ENCODE measurements at places on chromosomes 4 and X.

DNA sequence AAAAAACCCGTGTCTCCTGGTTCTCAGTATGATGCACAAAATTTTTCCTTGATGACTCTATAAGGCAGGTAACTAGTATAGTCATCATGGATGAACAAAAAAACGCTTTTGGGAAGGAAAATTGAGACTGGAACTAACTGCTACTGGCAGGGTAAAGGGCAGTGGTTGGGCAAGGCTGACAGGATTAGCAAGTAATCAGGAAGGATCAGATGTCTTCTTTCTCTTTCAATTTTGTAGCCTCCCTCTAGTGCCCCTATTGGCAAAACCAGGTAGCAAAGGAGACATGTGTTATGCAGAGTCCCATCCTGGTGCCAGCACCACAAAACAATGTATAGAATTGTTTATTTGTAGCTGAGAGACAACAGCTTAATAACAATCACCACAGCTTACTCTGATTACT, 12.8 kb upstream of the SLITRK4 start:
- H3K27ac ChIP-seq: no peak overlapping the region
- no peaks in the 10 kb centered on the region for H3K36me3 ChIP-seq
- no peak for DNase-seq
- H3K27me3 ChIP-seq: no peaks in the 10 kb centered on the region
- no peak overlapping the region for H3K4me3 ChIP-seq

- no peak overlapping the region for H3K4me3 ChIP-seq
- H3K4me1 ChIP-seq: no peaks in the 10 kb centered on the region
- H3K36me3 ChIP-seq: no peaks in the 10 kb centered on the region
- H3K27ac ChIP-seq: no peak overlapping the region
- no peak for DNase-seq
Observed at GRCh38 chr4:10173754-10174749, 57.5 kb upstream of the WDR1 start.

GRCh38 chrX:153596981-153597750, 1.8 kb downstream of the CCNQ start:
- DNase-seq: no peak
- peak overlapping the region; percentile 90 for H3K4me3 ChIP-seq
- H3K27ac ChIP-seq: no peak overlapping the region
- H3K36me3 ChIP-seq: no peaks in the 10 kb centered on the region

- H3K4me1 ChIP-seq: no peaks in the 10 kb centered on the region
- no peak for DNase-seq
- H3K27ac ChIP-seq: no peak overlapping the region
- H3K36me3 ChIP-seq: no peaks in the 10 kb centered on the region
- no peak overlapping the region for H3K4me3 ChIP-seq
- no peaks in the 10 kb centered on the region for H3K27me3 ChIP-seq
Observed at GRCh38 chr4:102139132-102139573, 206.1 kb downstream of the SLC39A8 start.

DNA sequence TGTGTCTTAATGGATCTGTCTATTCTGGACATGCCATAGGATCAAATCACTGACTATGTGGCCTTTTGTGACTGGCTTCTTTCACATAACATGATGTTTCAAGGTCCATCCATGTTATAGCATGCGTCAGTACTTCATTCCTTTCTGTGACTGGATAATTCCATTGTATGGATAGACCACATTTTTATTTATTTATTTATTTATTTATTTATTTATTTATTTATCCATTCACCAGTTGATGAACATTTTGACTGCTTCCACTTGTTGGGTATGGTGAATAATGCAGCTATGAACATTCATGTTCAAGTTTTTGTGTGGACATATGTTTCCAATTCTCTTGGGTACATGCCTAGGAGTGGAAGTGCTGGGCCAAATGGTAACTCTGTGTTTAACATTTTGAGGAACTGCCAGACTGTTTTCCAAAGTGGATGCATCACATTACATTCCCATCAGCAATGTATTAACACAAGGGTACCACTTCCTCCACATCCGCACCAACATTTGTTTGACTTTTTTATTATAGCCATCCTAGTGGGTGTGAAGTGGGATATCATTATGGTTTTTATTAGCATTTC, 14.0 kb downstream of the RTL5 start:
- no peaks in the 10 kb centered on the region for H3K36me3 ChIP-seq
- H3K4me1 ChIP-seq: peaks cover 2% of the 10 kb centered on the region
- no peak overlapping the region for H3K4me3 ChIP-seq
- DNase-seq: no peak
- H3K27me3 ChIP-seq: no peaks in the 10 kb centered on the region

DNA sequence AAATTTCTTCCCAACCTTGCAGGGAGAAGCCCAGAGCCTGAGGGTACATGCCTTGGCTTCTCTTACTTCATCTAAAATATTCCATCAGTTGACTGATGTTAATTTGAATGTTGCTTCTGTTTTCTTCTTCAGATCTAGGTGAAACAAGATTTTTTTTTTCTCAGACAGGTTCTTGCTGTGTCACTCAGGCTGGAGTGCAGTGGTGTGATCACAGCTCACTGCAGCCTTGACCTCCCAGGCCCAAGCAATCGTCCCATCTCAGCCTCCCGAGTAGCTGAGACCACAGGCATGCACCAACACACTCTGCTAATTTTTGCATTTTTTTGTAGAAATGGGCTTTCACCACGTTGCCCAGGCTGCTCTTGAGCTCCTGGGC, 62.1 kb upstream of the KLF3 start:
- H3K27me3 ChIP-seq: no peaks in the 10 kb centered on the region
- H3K4me3 ChIP-seq: no peak overlapping the region
- H3K36me3 ChIP-seq: peaks cover 4% of the 10 kb centered on the region
- DNase-seq: no peak
- peaks cover 2% of the 10 kb centered on the region for H3K4me1 ChIP-seq

- no peaks in the 10 kb centered on the region for H3K27me3 ChIP-seq
- DNase-seq: no peak
- H3K4me1 ChIP-seq: no peaks in the 10 kb centered on the region
- no peak overlapping the region for H3K4me3 ChIP-seq
- H3K36me3 ChIP-seq: no peaks in the 10 kb centered on the region
- H3K27ac ChIP-seq: no peak overlapping the region
Observed at GRCh38 chr4:36979533-36979932, 265.0 kb upstream of the NWD2 start.

DNA sequence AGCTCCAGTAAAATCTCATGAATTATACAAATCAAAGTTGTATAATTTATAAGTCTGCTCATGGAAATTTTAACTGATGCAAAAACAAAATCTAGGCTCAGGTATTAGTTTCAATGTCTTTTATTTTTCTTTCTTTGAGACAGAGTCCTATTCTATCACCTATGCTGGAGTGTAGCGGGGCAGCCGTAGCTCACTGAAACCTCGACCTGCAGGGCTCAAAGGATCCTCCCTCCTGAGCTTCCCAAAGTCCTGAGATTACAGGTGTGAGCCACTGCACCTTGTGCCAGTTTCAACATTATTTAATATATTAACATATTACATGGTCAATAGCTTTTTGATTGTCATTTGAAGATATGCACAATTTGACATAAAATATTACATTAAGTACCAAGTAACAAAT, 678.7 kb downstream of the ARAP2 start:
- DNase-seq: no peak
- peaks cover 5% of the 10 kb centered on the region for H3K4me1 ChIP-seq
- H3K27ac ChIP-seq: no peak overlapping the region
- H3K4me3 ChIP-seq: no peak overlapping the region

- H3K4me1 ChIP-seq: peaks cover 11% of the 10 kb centered on the region
- H3K36me3 ChIP-seq: no peaks in the 10 kb centered on the region
- DNase-seq: no peak
- H3K4me3 ChIP-seq: no peak overlapping the region
Observed at GRCh38 chr4:22906045-22906444, 213.3 kb downstream of the GBA3 start.

GRCh38 chr4:74613266-74613665, 168.3 kb downstream of the AREG start:
- H3K4me1 ChIP-seq: no peaks in the 10 kb centered on the region
- no peaks in the 10 kb centered on the region for H3K36me3 ChIP-seq
- DNase-seq: no peak
- H3K27ac ChIP-seq: no peak overlapping the region
- no peaks in the 10 kb centered on the region for H3K27me3 ChIP-seq

DNA sequence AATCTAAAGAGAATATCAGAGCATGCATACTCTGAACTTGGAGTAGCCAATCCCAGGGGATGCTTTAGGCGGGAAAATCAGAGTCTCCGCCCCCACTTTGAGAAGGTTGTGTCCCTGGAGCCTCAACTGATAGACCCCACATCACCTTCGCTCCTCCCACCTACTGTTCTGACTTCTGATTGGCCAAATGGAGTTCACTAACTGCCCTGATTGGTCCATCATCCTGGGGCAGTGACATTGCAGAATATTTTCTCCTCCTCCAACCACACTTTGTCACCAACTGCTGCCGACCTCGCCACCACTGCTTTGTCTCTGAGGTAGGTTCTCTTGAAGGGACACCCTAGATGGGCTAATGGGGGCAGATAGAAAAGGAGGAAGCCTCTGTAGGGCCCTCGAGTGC, 22.7 kb upstream of the SPACA5B start:
- H3K27me3 ChIP-seq: peaks cover 1% of the 10 kb centered on the region
- H3K27ac ChIP-seq: no peak overlapping the region
- H3K4me1 ChIP-seq: no peaks in the 10 kb centered on the region
- no peak for DNase-seq

GRCh38 chr4:6893449-6894085, 16.1 kb upstream of the TBC1D14 start:
- H3K27ac ChIP-seq: no peak overlapping the region
- no peak for DNase-seq
- H3K4me3 ChIP-seq: no peak overlapping the region
- peaks cover 1% of the 10 kb centered on the region for H3K4me1 ChIP-seq
- no peaks in the 10 kb centered on the region for H3K36me3 ChIP-seq

DNA sequence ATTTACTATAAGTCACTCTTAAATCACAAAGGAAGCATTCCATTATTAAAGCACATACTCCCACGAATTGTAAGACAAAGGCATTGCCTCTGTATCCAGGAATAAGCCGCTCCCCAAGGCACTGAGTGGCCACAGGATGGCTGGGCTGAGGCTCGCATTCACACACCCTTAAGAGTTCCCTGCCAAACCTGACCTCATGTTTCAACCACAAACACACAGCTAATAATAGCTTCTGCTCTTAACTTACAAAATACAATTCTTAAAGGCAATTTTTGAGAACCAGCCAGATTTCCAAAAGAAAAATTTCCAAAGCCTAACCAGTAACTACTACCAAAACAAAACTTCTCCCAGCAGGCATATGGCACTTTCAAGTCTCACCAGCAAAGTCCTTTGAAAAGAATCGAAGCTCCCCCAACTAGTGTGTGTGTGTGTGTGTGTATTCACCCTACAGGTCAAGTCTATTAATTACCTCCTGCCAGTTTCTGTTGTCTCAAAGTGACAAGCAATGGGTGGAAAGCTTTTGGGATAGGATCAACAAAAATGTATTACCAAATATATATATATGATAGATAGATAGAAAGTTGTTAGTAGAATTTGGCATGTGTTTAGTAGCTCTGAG, 36.0 kb downstream of the ARHGAP6 start:
- no peak for DNase-seq
- H3K27me3 ChIP-seq: no peaks in the 10 kb centered on the region
- H3K36me3 ChIP-seq: no peaks in the 10 kb centered on the region

DNA sequence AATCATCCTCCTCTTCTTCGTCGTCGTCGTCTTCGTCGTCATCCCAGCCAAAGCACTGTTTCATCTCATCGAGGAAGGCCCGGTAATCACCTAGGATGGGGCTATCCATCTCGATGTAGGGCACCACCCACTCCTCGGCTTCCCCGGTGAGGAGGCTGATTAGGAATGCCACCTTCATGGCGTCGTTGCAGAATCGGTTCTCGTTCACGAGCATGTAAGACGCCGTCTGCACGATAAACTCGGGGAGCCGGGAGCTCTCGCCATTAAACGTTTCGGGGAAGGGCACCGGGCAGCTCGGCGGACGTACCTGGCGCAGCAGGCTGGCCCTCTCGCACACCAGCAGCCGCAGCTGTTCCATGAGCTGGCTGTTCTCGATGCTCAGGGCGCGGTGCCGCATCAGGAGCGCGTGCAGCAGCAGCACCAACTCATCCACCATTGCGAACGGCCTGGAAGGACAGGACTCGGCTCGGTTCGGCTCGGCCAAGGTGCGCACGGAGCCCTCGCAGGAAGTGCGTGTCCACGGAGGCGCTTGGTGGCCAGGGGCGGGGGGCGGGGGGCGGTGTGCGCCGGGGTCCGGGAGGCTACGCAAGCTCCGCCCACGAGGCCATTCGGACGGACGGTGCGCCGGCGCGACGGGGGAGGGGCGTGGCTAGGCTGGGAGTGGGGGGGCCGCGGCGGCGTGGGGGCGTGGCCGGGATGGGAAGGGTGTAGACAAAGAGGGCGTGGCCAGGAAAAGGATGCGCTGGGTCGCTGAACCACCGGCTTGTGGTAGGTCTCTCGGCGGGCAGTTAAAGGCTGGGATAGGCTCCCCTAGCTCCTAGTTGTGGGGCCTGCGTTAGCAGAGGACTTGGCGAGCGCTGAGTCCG, at the start of gene LDOC1:
TSS of gene LDOC1 (minus strand) at position 544 of the 866 bp plus-strand sequence. CDS start at position 436, 108 bp downstream.
- H3K27ac ChIP-seq: peak within 1 kb of the TSS; percentile 64
- no peaks in the 10 kb centered on the region for H3K36me3 ChIP-seq
- H3K4me1 ChIP-seq: no peaks in the 10 kb centered on the region
- H3K4me3 ChIP-seq: peak within 1 kb of the TSS; percentile 93
- peak; percentile 91 for DNase-seq
- no peaks in the 10 kb centered on the region for H3K27me3 ChIP-seq

- H3K4me3 ChIP-seq: no peak overlapping the region
- no peaks in the 10 kb centered on the region for H3K36me3 ChIP-seq
- no peaks in the 10 kb centered on the region for H3K27me3 ChIP-seq
- no peak for DNase-seq
- H3K27ac ChIP-seq: no peak overlapping the region
Observed at GRCh38 chr4:168723020-168723419, 226.2 kb downstream of the PALLD start.

- H3K36me3 ChIP-seq: no peaks in the 10 kb centered on the region
- no peak overlapping the region for H3K27ac ChIP-seq
- no peaks in the 10 kb centered on the region for H3K4me1 ChIP-seq
- no peaks in the 10 kb centered on the region for H3K27me3 ChIP-seq
- H3K4me3 ChIP-seq: no peak overlapping the region
Observed at GRCh38 chrX:43785930-43786591, 96.2 kb downstream of the MAOB start.

- no peaks in the 10 kb centered on the region for H3K27me3 ChIP-seq
- H3K4me1 ChIP-seq: peaks cover 2% of the 10 kb centered on the region
- no peak overlapping the region for H3K4me3 ChIP-seq
- no peaks in the 10 kb centered on the region for H3K36me3 ChIP-seq
- DNase-seq: no peak
Observed at GRCh38 chr4:159006202-159006601, 96.7 kb upstream of the RAPGEF2 start.

GRCh38 chrX:19846995-19847790, 40.2 kb downstream of the SH3KBP1 start:
- H3K27ac ChIP-seq: no peak overlapping the region
- peaks cover 1% of the 10 kb centered on the region for H3K27me3 ChIP-seq
- H3K4me1 ChIP-seq: peaks cover 5% of the 10 kb centered on the region
- no peak overlapping the region for H3K4me3 ChIP-seq
- no peak for DNase-seq

DNA sequence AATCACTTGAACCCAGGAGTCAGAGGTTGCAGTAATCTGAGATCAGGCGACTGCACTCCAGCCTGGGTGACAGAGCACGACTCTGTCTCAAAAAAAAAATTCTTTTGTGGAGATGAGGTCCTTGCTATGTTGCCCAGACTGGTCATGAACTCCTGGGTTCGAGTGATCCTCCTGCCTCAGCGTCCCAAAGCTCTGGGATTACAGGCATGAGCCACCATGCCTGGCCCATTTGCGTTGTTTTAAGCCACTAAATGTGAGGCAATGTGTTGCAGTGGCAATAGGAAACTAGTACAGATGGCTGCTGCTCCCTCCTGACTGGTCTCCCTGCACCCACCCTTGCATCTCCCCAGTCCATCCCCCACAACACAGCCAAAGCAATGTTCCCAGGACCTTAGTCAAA, 40.0 kb upstream of the APLN start:
- no peak overlapping the region for H3K4me3 ChIP-seq
- H3K36me3 ChIP-seq: no peaks in the 10 kb centered on the region
- DNase-seq: no peak
- H3K4me1 ChIP-seq: no peaks in the 10 kb centered on the region

Data from glutamatergic neuron (in vitro differentiated cells).